ENCODE measurements at places on chromosomes 3 and 15.

DNA sequence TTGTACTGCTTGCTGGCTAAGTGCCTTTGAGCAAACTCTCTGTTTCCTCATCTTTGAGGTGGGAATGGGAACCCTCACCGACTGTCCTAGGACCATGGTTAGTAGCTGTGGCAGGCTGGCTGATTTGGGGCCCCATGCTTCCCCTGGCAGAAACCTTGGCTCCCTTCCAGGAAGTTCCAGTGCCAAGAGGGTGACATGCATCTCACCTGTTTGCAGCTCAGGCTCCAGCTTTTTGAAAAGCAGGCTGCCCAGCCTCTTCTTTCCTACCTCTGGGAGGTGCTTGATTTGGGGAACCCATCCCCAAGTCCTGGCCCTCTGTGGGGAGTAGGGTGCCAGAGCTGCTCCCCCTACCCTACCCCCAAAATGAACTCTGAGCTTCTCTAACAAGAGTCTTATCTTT, 50.8 kb downstream of the RAB11A start:
- H3K27ac ChIP-seq: no peak overlapping the region
- no peak overlapping the region for H3K4me3 ChIP-seq
- H3K4me1 ChIP-seq: peaks cover 6% of the 10 kb centered on the region
- DNase-seq: no peak

DNA sequence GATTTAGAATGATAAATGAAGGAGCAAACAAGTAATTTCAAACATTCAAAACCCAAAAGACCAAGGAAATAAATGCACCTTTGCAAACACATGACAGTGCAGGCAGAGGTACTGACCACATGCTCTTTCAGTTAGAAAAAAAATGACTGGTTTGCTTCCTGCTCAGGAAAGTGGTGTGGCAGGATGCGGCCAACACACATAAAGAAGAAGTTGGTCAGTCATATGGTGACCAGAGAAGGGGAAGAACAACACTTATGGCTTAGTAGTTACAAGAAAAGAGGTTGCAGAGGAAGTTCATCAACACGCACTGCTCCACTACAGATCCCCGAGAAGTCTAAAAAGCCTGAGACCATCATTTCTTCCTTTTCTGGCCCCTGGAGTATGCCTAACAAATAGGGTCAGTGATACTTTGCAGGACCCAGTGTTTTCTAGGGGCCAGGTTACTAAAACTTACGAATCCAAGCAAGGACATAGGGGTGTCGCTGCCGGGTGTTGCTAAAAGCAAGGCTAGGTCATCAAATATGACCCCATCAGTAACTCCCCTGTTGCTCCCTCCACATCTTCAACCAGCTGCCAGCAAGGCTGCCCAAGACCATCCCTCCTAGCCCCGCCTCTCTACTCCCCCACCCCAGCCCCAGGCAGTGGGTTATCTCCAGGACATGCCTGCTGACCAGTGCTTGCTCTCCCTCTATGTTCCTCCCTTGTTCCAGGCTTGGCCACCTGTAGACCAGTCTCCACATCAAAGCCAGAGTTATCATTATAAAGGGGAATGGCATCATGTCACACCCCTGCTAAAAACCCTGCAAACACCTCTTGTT, 11.2 kb downstream of the ATP8B4 start:
- H3K36me3 ChIP-seq: no peaks in the 10 kb centered on the region
- no peaks in the 10 kb centered on the region for H3K4me1 ChIP-seq
- H3K4me3 ChIP-seq: no peak overlapping the region
- DNase-seq: no peak

- H3K36me3 ChIP-seq: peaks cover 40% of the 10 kb centered on the region
- peaks cover 34% of the 10 kb centered on the region for H3K4me1 ChIP-seq
- H3K4me3 ChIP-seq: peak overlapping the region; percentile 14
- H3K27me3 ChIP-seq: no peaks in the 10 kb centered on the region
Measured at GRCh38 chr3:14143271-14144225, 18.7 kb downstream of the TMEM43 start.

DNA sequence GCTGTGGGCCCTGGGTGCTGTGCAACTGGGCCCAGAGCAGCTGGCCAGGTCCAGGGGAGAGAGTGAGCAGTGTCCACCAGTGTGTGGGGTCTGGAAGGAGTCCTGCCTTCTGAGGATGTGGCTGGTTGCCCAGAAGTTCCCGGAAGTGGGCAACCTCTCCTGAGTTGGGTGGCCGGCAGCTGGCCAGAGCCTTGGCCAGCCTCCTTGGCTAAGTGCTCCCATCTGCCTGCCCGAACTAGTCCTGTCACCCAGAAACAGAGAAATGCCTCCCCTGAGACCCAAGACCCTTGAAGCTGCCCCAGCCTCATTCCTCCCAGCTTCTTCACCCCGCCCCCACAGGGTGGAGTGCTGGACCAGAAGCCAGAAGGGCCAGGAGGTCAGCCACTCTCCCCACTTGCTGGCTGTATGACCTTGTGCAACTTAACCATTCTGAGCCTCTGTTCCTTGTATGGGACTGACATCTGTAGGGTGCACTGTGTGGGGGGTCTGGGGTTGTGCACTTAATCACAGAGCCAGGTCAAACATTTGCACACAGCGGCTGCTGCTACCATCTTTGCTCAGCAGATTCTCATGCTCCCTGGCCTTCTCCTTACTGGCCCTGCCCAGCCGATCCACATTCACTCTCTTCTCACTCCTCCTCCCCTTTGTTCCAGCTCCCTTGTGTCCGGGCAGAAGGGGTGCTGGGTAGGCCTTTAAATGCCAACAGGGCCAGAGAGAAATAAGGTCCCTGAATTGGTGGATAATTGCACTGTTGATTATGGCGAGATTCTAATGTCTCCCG, 7.5 kb upstream of the ALAS1 start:
- H3K27ac ChIP-seq: no peak overlapping the region
- peak; percentile 92 for DNase-seq
- H3K4me3 ChIP-seq: no peak overlapping the region
- H3K27me3 ChIP-seq: no peaks in the 10 kb centered on the region
- no peaks in the 10 kb centered on the region for H3K36me3 ChIP-seq
- H3K4me1 ChIP-seq: peaks cover 21% of the 10 kb centered on the region

DNA sequence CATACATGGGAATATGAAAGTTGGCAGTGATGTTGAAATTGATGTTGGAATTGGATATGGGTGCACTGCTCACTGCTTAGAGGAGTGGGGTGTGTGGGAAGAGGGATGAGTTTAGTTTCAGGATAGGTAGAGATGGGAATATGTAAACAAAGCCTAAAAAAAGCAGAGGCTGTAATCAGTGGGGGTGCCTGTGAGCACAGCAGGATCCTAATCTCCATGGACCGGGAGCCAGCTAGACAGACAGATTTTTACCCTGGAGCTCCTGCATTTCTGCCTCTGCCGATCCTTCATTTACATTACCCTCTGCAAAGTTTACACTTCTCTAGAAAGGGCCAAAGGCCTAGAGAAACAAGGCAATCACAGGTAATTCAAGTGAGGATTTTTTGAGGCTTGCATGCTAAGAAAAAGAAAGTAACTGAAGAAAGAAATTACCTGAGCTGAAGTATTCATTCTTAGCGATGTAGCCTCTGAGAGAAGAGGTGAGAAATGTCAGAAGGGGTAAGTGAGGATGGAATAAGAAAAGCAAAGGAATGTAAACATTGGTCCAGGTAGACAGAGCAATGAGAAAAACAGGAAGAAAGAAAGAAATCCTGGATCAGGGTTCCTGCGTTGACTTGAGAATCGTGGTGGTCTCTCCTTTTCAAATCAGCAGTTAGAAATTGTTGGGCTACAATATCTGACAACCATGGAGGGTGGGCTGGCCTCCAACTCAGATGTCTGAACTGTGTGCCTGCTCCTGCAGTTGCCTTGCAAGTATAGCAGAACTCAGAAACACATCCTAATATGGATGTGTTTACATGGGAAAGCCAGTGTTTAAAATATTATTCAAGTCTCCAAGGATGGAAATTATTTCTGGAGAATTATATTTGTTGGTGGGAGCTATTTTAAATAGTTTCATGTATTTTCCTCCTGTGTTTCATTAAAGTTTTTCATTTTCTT, 79.8 kb downstream of the CRTC3 start:
- H3K27me3 ChIP-seq: no peaks in the 10 kb centered on the region
- peak overlapping the region; percentile 66 for H3K27ac ChIP-seq
- H3K36me3 ChIP-seq: peaks cover 9% of the 10 kb centered on the region
- no peak overlapping the region for H3K4me3 ChIP-seq

DNA sequence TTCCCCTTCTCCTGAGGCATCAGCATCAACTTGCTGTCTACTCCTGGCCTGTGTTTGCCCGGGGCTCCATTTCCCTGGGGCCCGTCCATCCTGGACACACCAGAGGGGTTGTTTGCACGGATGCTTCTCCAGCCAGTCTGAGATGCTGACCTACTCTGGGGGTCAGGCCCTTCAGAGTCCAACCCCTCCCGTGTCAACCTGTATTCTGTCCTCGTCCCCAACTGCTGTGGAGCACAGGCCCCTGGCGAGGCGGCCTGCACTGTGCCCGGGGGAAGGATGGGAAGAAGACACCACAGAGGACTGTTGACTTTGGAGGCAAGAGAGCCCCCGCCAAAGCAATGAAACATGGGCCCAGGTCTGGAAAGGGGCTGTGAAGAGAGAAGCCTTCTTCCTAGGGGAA, 25.8 kb downstream of the ALS2CL start:
- H3K4me1 ChIP-seq: no peaks in the 10 kb centered on the region
- H3K27ac ChIP-seq: no peak overlapping the region
- H3K4me3 ChIP-seq: no peak overlapping the region
- DNase-seq: no peak
- H3K27me3 ChIP-seq: no peaks in the 10 kb centered on the region
- no peaks in the 10 kb centered on the region for H3K36me3 ChIP-seq

- peaks cover 3% of the 10 kb centered on the region for H3K4me1 ChIP-seq
- H3K27ac ChIP-seq: no peak overlapping the region
- peak; percentile 54 for DNase-seq
- H3K36me3 ChIP-seq: no peaks in the 10 kb centered on the region
Measured at GRCh38 chr3:87333393-87333892, 57.1 kb upstream of the POU1F1 start.

DNA sequence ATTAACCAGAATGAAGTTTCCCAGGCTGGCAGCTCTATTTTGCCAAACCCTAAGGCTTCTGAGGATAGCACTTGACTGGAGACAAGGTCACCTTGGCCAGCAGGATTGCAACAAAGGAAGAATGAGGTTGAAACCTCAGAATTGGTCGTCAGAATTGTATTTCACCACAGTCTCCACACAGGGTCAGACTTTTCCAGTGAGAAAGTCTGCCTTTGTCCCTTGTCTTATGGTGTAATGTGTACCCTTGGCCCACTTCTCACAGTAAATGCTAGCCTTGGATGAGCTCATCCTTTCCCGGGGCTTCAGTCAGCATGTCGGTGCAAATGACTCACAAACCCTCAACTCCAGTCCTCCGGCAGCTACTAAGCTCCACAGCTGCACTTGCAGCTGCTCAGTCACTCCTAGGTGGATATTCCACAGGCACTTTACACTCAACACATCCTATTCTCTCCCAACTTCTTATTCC, 19.7 kb downstream of the SSR3 start:
- no peaks in the 10 kb centered on the region for H3K36me3 ChIP-seq
- peaks cover 8% of the 10 kb centered on the region for H3K4me1 ChIP-seq
- no peak overlapping the region for H3K4me3 ChIP-seq
- peak; percentile 100 for DNase-seq

- DNase-seq: peak; percentile 44
- no peaks in the 10 kb centered on the region for H3K36me3 ChIP-seq
- peaks cover 3% of the 10 kb centered on the region for H3K4me1 ChIP-seq
Measured at GRCh38 chr15:56948764-56949101, 30.3 kb downstream of the TCF12 start.
